ENCODE measurements at places on chromosomes 5 and 9.

DNA sequence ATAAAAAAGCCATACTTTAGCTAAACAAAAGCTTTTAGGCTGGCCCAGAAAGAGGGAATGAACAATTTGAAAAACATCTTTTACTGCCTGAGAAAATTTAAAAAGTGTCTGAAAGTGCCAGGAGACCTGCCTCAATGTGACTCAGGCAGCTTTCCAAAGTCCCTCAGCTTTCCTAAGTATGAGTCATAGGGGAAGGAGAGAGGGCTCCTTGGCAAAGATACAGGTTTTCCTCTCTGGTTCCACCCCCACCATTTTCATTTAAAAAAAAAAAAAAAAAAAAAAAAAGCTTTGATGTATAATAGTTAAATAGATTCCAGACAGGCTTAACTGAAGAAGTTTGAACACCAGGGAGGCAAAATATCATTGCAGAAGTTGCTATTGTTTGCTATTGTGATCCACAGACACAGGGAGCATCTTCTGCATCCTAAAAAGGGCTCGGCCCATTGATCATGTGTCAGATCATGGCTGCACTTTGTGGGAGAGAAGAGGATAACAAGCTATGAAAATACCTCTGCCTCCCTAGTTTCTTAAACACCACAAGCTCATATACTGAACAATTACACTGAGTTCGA is 71.5 kb downstream of the MRPS27 start:
- DNase-seq: peak; percentile 51

DNA sequence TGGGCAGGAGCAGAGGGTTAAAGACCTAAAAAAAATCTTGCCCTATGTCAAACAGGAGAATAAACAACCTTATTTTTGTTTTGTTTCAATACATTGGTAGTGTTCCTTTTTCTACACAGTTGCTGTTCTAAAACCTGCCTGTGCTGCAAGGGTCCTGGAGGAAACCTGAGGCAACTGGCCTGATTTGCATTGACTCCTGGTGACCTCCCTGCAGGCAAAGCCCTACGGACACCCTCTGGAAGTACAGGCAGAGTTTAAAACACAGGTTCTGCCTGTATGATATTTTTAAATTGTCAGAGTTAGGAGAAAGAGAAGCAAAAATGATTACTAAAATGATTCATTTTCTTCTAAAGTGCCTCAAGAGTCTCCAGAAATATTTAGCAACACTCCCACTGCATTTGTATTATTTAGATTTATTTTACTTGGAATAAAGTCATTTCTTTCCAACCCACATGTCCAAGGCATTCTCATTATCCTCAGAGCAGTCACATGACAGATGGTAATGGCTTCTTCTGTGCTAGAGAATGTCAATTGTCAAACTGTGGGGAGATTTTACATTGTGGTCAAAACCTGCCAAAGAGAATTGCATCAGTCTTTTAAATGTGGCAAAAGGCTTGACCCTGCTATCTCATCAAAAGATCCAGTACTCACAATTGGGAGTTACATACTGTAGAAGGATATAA is 559.6 kb downstream of the CETN3 start:
- no peak for DNase-seq

- DNase-seq: peak; percentile 58
Measured at GRCh38 chr5:134459010-134459403, 47.3 kb upstream of the CDKN2AIPNL start.

- DNase-seq: no peak
Measured at GRCh38 chr5:23703940-23704855, 196.8 kb downstream of the PRDM9 start.

DNA sequence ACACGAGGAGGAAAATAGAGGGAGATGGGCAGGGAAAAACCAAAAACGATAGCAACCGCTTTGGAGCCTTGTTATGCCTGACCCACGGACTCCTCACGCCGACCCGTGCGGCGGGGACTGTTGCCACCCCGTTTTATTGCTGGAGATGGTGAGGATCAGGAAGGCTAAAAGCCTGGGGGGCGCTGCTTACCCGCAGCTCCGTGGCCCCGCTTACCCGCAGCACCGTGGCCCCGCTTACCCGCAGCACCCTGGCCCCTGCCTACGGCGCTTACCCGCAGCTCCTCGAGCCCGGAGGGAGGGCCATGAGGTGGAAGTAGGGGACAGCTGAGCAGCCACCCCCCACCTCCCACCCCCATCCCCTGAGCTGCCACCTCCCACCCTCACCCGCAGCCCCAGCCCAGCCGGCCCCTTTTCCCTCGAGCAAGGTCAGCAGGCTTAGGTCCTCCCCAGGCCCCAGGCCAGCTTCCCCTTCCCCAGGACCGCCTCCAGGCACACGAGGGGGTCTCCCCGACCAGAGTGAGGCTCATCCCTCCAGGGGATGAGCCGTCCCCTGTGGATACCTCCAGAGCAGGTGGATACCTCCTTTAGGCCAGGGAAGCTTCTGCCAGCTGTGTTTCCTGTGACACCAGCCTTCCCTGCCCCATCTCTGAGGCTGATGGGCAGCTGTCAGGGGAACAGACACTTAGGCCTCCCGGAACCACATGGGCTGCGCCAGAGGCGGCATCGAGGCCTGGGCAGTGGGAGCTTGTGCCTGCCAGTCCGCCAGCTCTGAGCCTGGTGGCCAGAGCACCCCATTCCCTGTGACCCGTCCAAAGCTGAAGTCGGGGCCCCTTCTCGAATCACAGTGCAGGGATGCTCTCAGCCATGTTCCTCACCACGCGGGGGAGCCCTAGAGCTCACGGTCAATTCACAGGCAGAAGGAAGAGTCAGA is 92.3 kb downstream of the LMX1B start:
- DNase-seq: peak; percentile 33

DNA sequence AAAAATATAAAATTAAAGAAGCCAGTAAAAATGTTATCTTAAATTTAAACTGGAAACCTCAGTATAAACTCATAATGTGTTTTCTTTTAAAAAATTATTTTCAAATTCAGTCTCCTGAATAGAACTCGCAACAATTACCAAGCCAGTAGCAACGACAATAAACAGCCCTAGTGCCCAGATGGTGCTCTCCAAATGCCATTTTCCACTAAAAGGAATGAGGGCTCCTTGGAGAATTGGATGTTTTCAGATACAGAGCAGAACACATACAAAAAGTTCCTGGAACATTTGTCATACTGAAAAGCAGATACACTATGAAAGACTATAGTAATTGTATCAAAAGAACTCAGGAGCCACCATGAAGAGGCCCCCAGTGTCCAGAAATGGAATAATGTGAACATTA is 97.4 kb downstream of the TMC1 start:
- peak; percentile 82 for DNase-seq

DNA sequence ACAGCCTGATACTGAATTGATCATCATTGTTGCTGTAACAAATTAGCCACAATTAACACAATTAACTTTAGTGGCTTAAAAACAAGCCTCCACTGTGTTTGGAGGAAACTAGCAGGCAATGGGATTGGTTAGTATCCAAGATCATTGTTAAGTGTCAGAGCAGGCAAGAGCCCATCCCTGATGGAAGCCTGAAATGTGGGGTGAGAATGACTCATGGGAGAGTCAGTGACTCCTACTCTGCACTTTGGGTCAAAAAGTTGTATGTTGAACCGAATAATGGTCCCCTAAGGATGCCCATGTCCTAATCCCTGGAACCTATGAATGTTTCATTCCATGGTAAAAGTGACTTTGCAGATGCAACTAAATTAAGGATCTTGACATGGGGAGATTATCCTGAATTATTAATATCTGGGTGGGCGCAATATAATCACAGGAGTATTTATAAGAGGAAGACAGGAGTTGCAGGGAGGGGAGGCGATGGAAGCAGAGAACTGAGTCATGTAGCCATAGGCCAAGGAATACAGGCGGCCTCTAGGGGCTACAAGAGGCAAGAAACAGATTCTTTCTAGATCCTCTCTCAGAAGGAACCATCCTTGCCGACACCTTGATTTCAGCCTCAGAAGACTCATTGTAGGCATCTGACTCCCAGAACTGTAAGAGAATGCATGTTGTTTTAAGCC is 28.8 kb downstream of the ALG2 start:
- no peak for DNase-seq

DNA sequence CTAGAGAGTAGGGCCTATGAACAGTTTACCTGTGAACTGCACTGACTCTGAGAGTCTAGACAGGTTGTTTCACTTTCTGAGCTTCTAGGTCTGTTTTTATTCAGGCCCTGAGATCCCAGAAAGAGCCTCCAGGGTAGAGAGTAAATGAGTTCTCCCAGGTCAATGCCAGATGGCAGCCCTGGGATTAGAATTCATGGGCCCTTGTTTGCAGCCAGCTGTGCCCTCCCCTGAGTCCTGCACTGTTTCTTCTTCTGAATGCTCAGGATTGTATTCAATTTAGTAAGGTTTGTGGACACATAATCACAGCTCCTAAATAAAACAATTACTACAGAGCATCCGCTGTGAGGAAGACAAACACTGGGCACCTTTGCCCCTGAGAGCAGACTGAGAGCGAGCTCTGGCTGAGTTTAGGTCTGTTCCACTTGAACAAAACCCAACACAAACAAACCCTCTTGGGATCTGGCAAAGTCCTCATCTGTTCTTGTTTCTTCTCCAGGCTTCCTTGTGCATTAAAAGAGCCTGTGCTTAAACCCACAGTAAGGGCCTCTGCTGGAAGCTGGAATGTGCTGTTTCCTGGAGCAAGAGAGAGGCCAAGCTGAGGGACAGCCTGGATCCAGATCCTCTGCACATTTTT is 29.9 kb downstream of the FAM219A start:
- DNase-seq: peak; percentile 75

DNA sequence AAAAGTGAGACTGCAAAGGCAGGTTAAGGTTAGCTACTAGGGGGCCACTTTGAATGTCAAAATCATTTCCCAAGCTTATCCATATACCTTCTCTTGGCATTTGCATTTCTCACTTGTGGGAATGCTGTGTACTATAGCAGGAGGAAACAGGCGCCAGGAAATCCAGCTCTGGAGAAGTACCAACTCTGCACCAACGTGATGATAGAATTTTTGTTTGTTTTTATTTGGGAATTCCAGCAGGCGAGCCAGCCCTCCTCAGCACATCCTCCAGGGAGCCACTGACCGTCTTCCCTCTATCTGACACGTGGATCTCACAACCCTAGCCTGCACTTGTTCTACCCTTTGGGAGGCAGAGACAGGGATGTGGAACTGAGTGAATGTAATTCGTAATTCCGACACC is 318.0 kb downstream of the ACTL7B start:
- DNase-seq: no peak

- DNase-seq: no peak
Measured at GRCh38 chr9:93435386-93435785, 16.1 kb upstream of the FAM120A start.

GRCh38 chr9:95463148-95464060 is 53.4 kb downstream of the PTCH1 start:
- DNase-seq: peak; percentile 53

DNA sequence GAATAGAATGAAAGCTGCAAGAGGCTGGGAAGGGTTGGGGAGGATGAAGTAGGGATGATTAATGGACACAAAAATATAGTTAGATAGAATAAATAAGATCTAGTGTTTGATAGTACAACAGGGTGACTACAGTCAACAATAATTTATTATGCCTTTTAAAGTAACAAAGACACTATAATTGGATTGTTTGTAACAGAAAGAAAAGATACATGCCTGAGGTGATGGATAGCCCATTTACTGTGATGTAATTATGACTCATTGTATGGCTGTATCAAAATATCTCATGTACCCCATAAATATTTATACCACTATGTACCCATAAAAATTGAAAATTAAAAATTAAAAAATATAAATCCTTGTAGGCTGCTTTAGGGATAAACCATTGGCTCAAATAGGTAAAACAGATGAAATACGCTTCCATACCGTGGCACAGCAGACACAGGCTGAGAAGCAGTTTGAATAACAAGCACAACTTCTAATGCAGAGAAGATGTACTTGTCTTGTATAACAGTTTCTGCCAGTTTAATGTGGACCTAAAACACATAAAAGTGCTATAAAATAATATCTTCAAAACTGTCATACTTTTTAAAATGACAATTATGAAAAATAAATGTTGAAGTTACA is 34.9 kb downstream of the APBA1 start:
- DNase-seq: no peak

DNA sequence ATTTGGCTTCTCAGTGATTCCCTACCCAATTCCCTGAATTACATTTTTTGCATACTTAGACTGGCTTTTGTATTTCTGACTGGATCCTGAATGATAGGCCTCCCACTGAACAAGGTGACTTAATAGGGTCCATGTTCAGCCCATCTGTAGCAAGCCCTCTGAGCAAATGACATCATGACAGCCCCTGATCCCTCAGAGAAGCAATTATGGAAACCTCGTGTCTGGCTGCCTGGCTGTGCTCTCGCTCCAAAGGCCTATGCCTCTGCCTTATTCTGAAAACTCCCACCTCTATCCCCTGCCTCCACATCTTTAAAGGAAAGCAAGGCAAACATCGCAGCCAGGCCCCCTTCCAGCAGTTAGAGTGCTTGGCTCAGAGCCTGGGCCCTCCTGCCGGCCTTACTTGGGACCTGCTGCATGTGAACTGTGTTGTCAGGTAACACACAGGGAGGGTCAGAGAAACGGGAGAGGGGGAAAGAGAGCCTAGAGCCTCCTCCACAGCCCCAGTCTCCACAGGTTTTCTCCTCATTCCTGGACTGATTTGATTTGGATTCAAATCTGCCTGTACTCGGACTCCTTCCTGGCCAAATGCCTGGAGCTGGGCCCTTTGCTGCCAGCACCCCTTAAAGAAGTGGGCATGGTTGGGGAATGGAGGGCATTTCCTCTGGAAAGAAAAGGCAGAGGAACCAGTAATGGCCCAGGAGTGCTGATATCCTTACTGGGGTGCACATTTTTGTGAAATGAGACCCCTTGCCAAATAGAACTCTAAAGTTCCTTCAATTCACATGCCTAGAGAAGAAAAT is 3.8 kb downstream of the DCANP1 start:
- peak; percentile 6 for DNase-seq

DNA sequence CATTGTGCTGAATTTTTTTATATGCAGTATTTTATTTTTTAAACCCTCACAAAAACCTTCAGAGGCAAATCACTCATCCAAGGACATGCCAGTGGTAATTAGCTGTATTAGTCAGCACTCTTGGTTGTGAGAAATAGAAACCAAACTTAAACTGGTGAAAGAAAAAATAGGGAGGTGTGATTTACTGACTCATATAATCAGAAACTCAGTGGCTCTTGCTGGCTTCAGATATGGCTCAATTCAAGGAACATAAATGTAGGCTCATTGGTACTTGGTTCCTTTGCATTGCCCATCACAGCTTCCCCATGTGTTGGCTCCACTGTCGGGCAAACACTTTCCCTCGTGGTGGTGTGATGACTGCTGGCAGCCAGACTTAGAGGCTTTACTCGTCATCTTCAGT is 497.2 kb downstream of the MAT2B start:
- DNase-seq: no peak

DNA sequence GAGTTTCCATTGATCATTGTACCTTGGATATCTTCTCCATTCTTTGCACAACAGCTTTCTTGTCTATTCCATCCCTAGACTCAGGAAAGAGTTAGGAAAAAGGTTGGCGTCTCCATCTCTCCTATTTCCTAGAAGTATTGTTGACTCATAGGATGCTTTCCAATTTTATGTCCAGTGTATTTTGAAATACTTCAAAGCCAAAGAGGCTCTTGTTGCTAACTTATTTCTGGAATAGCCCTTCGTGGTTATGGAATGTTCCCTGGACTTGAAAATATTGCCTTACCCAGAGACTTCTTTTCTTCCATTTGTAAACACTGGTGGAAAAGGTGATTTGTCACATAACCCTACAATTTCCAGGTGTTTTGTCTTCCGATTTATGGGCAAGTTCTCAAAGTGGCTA is 402.3 kb upstream of the ZNF608 start:
- DNase-seq: no peak

- peak; percentile 89 for DNase-seq
Measured at GRCh38 chr9:134830126-134830525, 50.5 kb upstream of the FCN2 start.

GRCh38 chr9:95102572-95102971 is 214.9 kb downstream of the FANCC start:
- DNase-seq: no peak

All from NCI-H2171 treated with DMSO at 0.1 percent for 48 hours (cell line).